ENCODE measurements at places on chromosomes 4 and X.

DNA sequence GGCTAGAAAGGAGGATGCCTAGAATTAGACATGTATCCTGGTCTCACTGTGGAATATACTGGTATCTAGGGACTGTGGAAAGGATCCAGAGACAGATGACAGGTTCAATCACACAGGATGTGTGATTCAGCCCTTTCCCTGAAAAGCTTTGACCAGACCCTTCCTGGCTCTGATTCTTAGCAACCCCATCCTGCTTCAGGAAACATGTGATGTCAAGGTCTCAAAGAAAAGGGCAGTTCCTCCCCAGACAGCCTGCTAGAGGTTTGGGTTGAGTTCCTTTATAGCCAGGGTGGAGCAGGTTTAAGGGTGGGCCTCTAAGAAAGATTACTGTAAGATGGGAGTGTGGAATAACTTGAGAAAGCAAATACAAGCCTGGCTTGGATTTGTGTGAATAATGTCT is 3.0 kb downstream of the BMP15 start:
- DNase-seq, result no peak

- no peak for DNase-seq
These were observed at the start of gene FRMPD3 for GRCh38 chrX:107448998-107449835. FRMPD3 (plus strand) TSS chrX:107449652; CDS start chrX:107526589, 76,937 bp downstream.

GRCh38 chr4:39754309-39754708 is 56.4 kb downstream of the UBE2K start:
- DNase-seq, result no peak

- DNase-seq, result no peak
These were observed 293.9 kb downstream of the BMPR1B start for GRCh38 chr4:95051702-95052020.

GRCh38 chr4:31408121-31408520 is 688.0 kb downstream of the PCDH7 start:
- no peak for DNase-seq

GRCh38 chr4:107818301-107818910 is 6.3 kb upstream of the SGMS2 start:
- no peak for DNase-seq

GRCh38 chr4:156298230-156298629 is 344.6 kb upstream of the CTSO start:
- peak; percentile 76 for DNase-seq

- no peak for DNase-seq
These were observed 71.3 kb upstream of the MED14 start for GRCh38 chrX:40806513-40807220.

GRCh38 chrX:104641176-104641575 is 75.2 kb downstream of the IL1RAPL2 start:
- no peak for DNase-seq

Measured in AG09319 (cell line).